ENCODE measurements at places on chromosomes 4 and X.

- DNase-seq, result no peak
Measured at GRCh38 chr4:124201636-124202035, 510.9 kb downstream of the ANKRD50 start.

DNA sequence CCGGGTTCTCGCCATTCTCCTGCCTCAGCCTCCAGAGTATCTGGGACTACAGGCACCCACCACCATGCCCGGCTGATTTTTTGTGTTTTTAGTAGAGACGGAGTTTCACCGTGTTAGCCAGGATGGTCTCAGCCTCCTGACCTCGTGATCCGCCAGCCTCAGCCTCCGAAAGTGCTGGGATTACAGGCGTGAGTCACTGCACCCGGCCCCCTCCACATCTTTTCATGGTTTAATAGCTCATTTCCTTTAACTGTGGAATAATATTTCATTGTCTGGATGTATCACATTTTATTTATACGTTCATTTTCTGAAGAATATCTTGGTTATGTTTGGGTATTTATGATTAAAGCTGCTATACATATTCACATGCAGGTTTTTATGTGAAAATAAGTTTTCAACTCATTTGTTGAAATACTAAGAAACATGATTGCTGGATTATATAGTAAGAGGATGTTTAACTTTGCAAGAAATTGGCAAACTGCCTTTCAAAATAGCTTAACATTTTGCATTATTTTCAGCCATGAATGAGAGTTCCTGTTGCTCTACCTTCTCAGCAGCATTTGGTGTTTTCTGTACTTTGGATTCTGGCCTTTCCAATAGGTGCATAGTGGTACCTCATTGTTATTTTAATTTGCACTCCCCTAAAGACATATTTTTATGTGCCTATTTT, 591.9 kb downstream of the TECRL start:
- no peak for DNase-seq

DNA sequence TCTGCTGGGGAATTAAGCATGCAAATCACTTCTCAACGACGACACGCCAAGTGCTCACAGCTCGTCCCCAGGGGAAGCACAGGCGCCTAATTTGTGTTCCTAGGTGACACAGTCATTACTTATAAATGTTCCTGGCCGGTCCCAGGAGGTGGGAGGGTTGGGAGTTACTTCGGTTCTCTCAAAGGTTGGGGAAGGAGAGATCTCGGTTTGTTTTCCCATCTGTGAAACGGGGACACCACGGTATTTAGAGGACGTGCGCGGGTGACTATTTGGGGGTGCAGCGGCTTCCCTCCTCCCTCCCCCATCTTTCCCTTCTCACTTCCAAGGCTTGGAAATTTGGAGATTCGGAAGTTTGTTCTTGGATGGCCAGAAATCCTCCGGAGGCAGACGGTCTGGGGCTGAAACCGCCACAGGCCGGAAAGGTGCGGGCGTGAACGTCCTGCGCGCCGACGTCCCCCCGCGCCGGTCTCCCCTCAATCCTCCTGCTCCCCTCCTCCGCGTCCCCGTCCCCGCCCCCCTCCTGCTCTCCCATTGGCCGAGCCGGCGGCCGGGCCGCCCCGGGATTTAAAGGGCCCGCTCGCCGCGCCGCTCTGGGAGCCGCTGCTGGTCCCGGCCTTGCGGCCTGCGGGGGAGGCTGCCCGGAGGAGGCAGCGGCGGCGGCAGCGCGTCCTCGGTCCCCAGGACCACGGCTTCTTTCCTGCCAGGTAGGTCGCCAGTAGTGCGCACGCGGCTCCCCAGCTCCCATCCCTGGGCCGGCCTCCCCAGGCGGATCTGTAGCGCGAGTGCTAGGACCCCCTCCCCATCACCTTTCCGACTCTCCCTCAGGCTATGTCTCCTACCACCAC, at the start of gene PORCN:
Gene PORCN, plus strand, starts transcription at position 593 of the 845 bp plus-strand sequence. CDS start 829 bp downstream, outside the sequence.
- DNase-seq, result peak; percentile 57

DNA sequence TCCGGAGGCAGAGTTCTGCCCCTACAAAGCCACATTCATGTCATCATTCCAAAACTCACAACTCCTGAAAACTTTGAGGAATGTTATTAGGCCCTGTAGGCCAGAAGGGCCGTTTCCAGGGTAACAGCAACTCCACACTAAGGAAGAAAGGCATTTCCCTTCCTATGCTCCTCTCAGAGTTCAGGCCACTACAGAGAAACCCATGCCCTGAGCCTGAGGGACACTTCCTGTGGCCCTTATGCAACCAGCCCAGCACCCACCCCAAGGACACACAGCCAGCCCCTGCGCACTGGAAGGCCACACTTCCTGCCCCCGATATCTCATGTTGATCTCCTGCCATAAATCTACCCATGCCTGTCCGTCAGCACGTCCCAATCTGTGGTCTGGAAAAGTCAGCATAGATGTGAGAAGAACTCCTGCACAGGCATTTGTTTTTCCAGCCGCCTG, 289.3 kb downstream of the BCOR start:
- DNase-seq, result peak; percentile 84

GRCh38 chr4:113823291-113823659, 61.7 kb upstream of the CAMK2D start:
- DNase-seq, result peak; percentile 64

DNA sequence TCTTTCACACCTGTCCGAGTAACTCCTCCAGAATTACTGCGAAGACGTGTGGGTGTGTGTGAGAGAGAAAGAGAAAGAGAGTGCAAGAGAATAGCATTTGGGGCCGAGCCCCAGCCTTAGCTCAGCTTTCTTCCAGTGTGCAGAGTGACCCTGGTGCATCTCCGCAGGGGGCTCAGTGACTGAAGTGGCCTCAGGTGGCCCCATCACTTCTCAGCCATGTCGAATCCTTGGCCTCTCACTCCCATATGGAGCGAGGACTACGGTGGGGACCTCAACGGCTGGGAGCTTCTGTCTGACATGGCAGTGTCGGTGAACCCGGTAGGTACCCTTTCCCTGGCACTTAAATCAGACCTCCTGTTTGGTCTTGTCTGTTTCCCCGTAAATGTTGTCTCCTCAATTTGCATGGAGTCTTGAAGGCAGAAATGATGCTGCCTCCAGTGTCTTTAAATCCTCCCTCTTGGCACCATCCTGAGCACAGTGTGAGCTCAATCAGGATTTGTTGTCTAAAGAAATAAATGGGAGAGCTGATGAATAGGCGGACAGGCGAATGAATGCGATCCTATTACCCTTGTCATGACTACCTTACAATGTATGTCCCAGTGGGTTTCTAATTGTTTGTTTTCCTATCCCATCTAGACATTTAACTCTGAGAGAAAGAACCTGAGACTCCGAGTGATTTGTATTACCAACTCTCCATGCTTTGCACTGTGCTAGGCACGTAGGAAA, 305.9 kb downstream of the AFF2 start:
- DNase-seq, result no peak

DNA sequence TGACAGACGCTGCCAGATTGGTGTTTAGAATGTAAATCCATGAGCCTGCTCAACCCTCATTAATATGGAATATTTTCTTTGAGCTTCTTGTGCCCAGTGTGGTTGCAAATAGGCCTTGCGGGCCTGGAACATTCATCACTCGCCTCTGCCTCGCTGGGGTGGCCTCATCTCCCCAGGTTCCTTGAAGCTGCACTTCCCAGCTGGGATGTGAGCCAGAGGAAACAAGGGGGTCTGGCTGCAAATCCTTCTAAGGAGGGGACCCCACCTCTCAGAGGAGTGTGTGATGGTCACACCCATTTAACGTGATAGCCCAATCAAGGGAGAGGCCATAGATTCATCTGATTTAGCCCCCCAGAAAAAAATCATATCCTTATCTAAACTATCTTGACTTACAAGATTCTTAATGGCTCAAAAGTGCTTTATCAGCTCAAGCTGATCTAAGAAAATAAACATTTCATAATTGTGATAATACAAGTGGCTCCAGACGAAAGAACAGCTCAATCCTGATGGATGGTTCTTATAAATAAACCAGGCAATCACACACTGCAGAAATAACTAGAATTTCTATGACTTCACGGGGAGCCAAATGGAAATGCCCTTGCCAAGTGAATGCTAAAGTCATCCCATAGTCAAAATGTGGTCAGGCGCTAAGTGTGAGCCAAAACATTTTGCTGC, 189.9 kb downstream of the PTTG2 start:
- DNase-seq, result peak; percentile 85

DNA sequence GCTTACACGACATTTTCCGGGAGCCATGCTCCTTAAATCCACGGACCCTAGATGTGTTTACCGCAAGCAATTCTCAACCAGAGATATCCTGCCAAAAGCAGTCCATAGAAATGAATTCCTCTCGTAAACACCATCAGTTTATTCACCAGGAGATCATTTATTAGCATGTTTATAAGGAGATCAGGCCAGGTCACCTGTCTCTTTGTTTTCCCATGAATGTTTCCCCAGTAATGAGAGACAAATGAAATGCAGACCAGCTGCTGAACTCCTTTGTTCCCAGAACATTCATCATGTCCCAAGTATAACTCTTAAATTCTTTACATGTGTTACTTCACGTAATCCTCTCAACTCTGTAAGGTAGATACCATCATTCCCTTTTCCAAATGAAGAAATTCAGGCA, 137.1 kb downstream of the DDX53 start:
- no peak for DNase-seq

DNA sequence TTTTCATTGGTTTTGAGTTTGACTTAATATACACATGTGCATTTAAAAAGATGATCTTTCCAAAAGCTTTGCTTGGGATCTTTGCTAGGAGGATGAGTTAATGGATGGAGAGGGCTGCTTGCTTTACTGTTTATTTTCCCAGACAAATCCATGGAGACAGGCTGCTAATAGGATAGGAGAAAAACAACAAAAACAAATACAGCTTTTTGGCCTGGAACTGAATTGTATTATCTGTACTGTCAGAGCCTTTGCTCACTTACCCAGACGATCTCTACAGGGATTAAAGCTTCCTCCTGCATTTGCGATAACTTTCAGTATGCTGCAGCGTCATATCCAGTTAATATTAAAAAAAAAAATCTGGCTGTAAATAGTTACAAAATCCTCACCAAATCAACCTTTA, 190.8 kb upstream of the NUDT6 start:
- no peak for DNase-seq

DNA sequence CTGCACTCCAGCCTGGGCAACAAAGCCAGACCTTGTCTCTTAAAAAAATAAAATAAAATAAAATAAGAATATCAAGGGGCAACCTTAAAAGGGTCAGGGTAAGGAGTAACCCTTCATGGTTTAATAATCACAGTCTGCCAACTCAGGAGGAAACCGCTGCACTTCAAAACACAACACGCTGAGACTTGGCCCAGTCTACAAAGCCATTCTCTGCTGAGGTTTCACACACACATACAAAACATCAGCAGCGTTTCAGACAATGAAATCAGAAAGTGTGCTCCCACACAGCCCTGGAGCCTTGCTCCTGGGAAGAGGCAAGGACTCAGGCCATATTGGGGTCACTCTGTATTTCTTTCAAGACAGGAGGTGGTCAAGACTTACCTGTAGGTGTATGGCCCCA, 18.3 kb downstream of the SCARB2 start:
- DNase-seq, result peak; percentile 77

DNA sequence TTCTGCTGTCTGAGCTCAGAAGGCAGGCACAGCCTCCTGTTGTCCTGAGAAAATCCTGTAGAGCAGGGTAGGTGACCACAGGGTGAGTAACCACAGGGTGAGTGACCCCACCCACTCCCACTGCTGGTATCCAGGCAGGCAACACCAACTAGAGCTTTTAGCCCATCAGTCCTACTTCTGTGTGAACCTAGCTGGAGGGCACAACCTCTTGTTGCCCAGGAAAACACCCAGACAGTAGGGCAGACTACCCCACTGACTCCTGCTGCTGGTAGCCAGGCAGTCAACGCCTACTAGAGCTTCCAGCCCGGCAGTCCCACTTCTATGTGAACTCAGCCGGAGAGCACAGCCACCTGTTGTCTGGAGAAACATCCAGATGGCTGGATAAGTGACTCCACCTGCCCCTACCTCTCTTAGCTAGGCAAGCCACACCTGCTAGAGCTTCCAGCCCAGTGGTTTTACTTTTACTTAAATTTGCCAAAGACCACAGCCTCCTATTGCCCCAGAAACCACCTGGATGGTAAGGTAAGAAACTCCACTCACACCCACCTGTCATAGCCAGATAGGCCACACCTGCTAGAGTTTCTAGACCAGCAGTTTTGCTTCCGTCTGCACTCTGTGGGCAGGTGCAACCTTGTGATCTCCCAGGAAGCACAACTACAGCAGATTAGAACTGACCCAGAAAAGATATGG, 371.6 kb downstream of the INPP4B start:
- DNase-seq, result no peak

DNA sequence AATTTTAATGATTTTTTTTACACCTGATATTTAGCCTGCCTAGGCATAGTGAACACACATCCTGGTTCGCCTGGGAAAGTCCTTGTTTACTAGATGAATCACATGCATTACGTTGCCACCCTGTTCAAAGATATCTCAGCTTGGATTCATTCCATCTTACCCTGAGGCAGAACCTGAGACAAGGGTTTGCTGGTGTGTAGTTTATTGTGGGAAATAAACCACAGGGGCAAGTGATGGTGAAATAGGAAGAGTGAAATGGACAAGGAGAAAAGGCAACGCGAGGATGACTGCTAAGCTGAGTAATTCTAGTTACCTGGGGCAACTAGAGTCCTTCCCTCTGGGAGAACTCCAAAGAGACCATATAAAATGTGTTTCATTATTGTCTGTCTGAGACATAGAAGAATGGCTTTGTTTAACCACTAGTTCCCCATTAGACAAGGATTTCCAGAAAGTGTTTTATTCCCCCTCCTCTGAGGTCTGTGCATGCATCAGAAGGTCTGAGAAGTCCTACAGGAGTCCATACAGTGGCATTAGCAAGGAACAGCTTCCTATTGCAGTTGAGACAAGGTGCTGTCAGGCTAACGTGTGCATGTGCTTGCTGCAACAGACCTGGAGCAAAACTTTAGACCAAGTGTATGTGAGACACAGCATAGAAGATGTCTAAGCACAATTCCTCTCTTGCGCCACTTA, 797.3 kb upstream of the FRG1 start:
- no peak for DNase-seq

DNA sequence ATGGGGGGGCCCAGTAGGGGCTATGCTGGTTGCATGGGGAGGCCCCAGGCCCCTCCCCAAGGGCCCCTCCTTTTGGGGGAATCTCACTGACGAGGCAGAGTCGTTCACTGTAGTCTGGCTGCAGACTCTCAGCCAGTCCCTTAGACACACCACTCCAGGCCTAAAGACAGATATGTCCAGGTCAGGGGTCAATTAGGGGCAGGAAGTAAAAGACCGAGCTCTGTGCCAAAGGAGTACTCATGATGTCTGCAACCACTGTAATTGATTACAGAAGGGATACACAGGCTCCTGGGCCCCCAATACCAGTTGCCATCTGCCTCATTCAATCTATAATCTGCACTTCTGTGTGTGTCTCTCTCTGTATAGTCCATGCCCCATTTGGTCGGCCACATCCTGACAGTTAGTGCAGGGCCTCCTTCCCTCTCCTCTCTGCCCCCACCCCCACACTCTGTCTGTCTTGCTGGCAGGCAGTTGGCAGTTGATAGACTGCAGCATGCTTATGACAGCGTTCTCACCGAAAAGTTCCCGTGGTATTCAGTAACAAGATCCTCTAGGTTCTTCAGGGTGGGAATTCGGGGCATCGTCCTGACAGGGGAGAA, 1.3 kb upstream of the CXorf65 start:
- no peak for DNase-seq

- DNase-seq, result peak; percentile 10
Measured at GRCh38 chrX:8913655-8914409, 112.6 kb upstream of the FAM9A start.

All from choroid plexus epithelial cell (primary cell).